ENCODE measurements at places on chromosomes 4 and X.

- DNase-seq, result no peak
These were observed 166.5 kb downstream of the PRR32 start for GRCh38 chrX:126985981-126986380.

DNA sequence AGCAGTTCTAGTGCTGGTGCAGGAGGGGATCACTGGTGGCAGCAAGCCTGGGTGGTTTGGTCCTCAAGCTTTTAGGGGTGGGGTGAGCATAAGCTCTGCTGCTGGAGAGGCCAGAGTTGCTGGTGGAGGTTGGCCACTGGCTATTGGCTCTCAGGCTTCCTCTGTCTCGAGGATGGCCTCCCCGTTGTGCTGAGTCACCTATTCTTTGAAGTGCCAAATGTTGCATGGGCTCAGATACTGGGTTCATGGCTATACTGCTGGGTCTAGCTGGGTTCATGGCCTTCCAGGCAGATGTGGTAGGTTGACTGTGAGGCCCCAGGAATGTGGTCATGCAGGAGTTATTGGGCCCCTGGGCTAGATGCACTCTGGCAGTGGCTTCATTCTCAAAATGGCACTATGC is 466.3 kb downstream of the NAF1 start:
- DNase-seq, result no peak

DNA sequence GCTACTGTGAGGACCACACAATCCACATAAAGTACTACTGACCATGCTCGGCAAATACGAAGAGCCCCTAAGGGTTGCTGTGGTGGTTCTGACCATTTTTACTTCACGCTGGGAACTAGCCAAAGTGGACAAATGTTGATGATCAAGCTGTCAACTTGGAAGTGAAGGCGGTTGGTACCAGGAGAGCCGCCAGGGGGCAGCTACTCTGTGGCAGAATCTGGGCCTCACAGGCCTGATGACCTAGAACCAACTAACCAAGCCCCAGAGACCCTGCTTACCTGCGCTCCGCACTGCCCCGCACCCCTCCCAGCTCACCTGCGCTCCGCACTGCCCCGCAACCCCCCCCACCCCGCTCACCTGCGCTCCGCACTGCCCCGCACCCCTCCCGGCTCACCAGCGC is 5.6 kb downstream of the GAK start:
- no peak for DNase-seq

- no peak for DNase-seq
These were observed 214.1 kb upstream of the ANXA3 start for GRCh38 chr4:78337244-78338020.

DNA sequence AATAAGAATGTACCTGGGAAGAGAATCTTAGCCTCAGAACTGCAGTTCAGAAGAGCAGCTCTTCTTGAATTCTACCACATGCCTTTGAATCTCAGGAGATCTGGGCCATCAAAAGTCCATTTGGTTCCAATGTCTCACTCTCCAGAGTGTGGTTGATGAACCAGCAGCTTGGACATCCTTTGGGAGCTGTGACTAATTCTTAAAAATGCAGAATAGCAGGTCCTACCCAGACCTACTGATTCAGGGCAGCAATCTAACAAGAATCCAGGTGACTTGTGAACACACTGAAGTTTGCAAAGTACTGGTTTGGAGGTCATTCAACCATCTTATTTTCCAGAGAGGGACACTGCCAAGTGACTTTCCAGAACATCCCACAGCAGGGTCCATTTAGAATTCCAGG is 244.7 kb downstream of the PACRGL start:
- DNase-seq, result no peak

DNA sequence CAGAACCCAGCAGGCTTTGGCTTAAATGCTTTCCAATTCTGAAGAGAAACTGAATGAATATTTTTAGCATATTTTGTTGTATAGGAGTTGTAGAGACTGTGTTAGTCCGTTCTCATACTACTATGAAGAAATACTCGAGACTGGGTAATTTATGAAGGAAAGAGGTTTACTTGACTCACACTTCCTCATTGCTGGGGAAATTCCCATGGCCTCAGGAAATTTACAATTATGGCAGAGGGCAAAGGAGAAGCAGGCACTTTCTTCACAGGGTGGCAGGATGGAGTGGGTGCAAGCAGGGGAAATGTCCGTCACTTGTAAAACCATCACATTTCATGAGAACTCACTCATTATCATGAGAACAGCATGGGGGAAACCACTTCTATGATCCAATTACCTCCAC is 291.7 kb downstream of the PACRGL start:
- no peak for DNase-seq

DNA sequence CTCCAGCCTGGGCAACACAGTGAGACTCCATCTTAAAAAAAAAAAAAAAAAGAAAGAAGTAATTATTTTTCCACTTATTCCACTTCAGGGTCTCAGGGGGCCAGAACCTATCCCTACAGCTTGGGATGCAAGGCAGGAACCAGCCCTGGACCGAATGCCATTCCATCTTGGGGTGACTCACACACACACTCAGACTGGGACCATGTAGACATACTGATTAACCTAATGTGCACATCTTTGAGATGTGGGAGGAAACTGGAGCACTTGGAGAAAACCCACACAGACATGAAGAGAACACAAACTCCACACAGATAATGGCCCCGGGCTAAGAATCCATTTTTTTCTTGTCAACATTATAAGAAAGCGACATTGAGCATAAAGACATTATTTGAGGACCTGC is 132.5 kb downstream of the PTTG2 start:
- no peak for DNase-seq

GRCh38 chr4:156933633-156934258 is 37.9 kb downstream of the PDGFC start:
- DNase-seq, result no peak

Measured in cortex of kidney (tissue), 1 donor.